ENCODE measurements at places on chromosomes 2 and 18.

DNA sequence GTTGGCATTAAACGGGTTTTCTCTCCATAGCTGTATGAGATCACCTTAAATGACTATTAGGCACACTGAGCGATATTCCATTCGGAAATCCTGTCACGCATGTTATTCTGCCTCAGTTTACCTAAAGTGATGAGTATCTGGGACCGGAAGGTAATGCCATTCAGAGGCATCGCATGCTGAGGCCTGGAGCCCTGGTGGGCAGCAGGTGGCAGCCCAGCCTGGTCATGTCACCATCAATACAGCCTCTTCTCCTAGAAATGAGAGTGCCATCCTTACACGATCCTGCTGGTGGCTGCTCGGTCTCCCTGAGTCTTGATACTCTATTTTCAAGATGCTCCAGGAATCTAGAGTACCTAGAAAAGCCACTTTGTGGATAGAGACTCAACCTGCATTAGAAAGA, 119.8 kb downstream of the EIPR1 start:
- no peak for DNase-seq

GRCh38 chr2:133266041-133266925, 302.0 kb downstream of the NCKAP5 start:
- DNase-seq, result peak; percentile 34

- DNase-seq, result no peak
These were observed 20.4 kb downstream of the TTR start for GRCh38 chr18:31612124-31612523.

DNA sequence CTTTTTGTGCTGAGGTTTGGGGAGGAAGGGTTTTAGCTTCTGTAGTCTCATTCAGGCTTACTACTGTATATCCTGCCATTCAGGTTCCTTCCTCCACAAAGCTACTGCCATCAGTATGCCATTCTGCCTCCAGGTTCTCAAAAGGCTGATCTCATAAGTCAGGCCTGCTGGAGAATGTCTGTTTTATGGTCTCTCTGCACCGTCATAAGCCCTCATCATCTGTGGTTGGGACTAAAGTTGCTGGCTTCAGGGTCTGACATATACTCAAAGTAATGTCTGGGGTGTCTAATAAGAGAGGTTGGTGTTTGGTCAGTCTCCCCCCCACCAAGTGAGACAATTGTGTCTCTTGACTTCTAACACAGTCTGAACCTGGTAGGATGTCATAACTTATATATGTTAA, 36.2 kb upstream of the CCBE1 start:
- DNase-seq, result no peak

- DNase-seq, result peak; percentile 80
These were observed 22.3 kb downstream of the CLASP1 start for GRCh38 chr2:121626777-121627524.

DNA sequence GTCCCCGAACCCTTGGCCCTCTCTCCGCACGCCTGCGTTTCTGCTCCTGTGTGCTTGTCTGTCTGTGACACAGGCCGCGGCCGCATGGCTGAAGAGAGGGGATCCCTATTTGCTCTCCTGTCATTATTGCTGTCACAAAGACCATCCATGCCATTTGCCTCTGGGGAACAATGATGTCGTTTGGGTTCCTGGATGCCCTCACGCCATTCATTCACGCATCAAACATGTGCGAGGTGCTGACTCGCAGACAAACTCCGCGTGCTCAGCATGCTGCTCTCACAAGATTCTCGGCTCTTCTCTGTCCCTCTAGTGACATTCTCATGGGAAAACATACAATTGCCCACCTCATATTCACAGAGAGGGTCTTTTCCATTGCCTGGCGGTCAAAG, 67.8 kb downstream of the ASB1 start:
- DNase-seq, result no peak

GRCh38 chr2:234502285-234502918, 5.5 kb upstream of the ARL4C start:
- DNase-seq, result peak; percentile 69

GRCh38 chr2:166375736-166376487, at the start of gene SCN9A:
Gene SCN9A (minus strand): TSS chr2:166375944. CDS start chr2:166311756, 64,188 bp downstream.
- DNase-seq, result peak; percentile 93
